Common myeloid progenitor, CD34-positive (primary cell): ENCODE measurements at places on chromosomes 7 and 10.

GRCh38 chr10:95693071-95693667, 558 bp downstream of the TCTN3 start:
- peak; percentile 23 for DNase-seq

- no peak for DNase-seq
Observed at GRCh38 chr10:111821871-111822270, 361.7 kb downstream of the GPAM start.

DNA sequence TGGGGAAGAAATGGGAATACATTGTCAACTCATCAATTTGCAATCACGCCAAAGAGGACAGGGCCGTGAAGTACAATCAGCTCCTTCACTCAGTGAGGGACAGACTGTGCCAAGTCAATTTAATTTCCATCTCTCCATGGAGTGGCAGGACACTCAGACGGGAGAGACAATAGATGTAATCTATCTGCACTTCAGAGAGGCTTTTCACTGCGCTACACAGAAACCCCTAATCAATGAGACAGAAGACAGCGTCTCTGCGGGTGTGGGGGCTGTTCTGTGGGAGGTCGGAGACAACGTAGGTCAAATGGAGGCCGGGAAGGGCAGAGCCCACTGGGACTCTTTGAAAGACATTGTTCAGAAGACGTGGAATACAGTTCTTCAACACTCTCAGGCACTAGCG, 541.0 kb upstream of the ADARB2 start:
- DNase-seq: no peak

- no peak for DNase-seq
Observed at GRCh38 chr7:1586827-1587705, 17.2 kb upstream of the PSMG3 start.

- DNase-seq: no peak
Observed at GRCh38 chr10:57952741-57953140, 315.0 kb downstream of the IPMK start.

- DNase-seq: no peak
Observed at GRCh38 chr7:106417273-106417902, 132.6 kb upstream of the NAMPT start.

DNA sequence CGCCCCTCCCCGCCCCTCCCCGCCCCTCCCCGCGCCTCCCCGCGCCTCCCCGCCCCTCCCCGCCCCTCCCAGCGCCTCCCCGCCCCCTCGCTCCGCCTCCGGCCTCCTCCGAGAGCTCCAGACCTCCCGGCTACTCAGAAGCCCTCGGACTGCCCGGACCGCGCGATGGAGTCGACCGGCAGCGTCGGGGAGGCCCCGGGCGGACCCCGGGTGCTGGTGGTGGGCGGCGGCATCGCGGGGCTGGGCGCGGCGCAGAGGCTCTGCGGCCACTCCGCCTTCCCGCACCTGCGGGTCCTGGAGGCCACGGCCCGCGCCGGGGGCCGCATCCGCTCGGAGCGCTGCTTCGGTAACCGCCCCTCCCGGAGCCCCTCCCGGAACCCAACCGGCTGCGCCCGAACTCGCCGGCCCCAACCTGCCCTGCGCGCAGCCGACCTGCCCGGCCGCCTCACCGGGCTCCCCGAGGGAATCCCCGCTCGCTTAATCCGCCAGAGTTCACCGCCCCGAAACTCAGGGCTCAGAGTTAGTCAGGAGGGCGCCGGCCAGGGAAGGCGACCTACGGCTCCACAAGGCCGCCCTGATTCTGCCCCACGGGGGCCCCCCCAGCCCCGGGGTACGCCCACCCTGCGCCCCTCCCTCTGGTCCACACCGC, at the start of gene PAOX:
TSS of gene PAOX (plus strand) at position 111 of the 649 bp plus-strand sequence. CDS start at position 166, 55 bp downstream.
- peak; percentile 53 for DNase-seq

DNA sequence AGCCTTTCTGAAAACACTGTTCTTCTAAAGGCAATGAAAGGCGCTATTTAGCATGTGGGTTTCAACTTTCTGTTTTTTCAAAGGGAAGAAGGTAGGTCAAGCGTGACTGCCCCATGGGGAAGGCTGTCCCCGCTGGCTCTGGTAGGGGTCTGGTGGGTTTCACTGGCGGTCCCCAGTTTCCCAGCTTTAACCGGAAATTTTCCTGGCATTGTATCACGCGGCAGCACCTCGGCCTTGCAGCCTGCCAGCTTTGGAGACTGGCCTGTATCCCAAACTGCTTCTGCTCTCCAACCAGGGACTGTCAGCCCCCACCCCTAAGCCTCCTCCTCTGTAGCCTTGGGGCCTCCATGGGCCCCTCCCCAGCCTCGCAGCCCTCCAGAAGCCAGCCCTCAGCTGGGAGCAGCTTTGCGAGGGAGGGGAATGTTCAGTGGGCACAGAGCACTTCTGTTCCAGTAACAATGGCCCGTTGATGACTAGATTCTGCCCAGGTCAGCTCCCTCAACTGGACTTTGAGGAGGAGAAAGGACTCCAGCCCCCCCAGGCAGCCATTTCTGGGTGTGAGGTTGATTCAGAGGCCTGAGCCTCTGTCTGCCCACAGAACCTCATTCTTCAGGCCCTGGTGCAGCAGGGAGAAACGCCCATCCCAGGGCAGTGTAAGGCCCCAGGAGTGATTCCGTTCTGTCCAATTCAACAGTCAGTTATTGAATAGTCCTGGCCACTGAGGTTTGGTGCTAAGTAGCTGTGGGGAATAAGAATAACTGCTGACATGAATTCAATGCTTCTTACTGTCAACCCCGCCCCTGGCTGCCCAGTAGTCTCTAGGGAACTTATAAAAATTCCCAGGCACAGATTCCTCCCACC, 17.1 kb downstream of the CHST3 start:
- DNase-seq: no peak

DNA sequence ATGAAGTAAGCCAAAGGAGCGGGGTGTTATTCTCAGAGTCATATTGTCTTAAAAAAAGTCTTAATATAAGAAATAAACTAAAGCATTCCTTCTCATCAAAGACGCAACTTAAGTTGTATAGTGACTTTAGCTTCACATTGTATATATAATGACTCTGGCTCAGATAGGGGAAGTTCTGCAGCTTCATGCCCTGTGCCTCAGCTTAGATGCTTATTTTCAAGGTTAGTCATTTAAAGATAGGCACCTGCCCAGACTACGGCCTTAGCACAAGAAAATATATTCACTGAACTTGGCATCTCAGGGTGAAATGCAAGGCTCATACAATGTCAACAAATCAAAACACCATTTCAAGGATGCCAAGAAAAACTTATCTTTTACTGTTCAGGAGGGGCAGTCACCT, 52.8 kb upstream of the DNAJB12 start:
- DNase-seq: no peak

GRCh38 chr10:31689233-31689632, 239.4 kb downstream of the ARHGAP12 start:
- DNase-seq: no peak

DNA sequence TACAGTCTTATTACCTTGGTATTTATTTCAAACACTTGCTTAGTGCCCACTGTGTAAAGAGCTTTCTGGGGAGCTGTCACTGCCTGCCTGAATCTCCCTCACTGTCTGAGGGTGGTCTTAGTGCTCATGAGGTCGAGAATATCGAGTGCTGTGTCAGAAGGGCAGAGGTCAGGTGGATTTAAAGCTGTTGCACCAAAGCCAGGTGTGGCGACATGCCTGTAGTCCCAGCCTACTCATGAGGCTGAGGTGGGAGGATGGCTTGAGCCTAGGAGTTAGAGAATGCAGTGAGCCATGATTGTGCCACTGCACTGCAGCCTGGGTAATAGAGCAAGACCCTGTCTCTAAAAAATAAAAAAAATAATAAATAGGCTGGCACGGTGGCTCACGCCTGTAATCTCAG, 20.9 kb downstream of the CCM2 start:
- no peak for DNase-seq

- no peak for DNase-seq
Observed at GRCh38 chr7:66779669-66780409, 39.3 kb downstream of the RABGEF1 start.

DNA sequence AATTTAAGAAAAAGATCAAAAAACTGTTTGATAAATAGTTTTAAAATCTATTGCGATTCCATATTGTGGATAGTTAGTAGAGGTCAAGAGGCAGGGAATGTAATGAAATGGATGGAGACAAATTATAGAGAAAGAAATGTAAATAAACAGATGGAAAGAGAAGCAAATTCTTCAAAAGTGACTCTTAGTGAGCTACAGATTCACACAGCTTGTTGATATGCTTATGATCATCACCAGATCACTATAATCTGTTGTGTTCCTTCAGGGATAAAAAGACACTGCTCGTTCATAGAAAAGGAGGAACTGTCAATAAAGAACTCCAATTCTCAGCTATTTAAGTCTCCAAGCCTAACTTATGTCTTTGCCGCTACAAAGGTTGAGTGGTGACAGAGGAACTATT, 251.4 kb upstream of the SEMA3C start:
- DNase-seq: no peak

- peak; percentile 60 for DNase-seq
Observed at GRCh38 chr10:70125918-70126552, 6.6 kb downstream of the AIFM2 start.

DNA sequence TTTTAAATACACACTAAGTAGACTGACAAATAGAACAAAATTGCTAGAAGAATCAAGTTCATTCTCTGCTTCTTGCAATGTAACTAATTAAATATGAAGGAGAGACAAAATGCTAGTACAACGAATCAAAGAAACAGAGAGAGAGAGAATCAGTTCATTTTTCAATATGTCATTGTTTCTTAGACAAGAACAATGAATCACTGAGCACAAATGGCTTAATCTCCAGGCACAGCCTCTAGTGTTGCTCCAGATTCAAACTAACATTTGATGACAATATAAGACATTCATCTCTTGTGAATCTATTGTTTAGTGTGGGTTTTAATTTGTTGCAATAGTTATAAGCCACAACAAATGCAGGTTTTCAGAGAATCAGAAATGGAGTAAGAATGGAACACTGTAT, 357.4 kb upstream of the TMEM229A start:
- no peak for DNase-seq

- DNase-seq: peak; percentile 75
Observed at GRCh38 chr7:8261711-8262695, at the start of gene ICA1. Gene ICA1 (minus strand): TSS chr7:8262167. CDS start chr7:8235926, 26,241 bp downstream.

GRCh38 chr7:152859781-152860191, 100.2 kb downstream of the ACTR3B start:
- peak; percentile 2 for DNase-seq

DNA sequence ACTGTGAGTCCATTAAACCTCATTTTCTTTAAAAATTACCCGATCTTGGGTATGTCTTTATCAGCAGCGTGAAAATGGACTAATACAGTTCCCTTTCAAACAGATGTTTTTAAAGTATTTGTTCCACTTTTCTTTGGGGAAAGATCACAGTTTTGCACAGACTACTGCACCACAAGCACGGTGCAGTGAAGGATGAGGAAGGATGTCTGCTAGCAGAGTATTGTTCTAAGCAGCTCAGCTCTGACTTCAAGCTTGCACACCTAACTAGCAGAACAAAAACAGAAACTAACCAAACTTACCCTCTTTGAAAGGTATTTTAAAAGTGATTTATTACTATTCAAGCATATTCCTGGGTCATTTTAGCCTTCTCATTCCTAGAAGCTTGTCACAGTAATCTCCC, 20.0 kb downstream of the THNSL1 start:
- DNase-seq: peak; percentile 54

DNA sequence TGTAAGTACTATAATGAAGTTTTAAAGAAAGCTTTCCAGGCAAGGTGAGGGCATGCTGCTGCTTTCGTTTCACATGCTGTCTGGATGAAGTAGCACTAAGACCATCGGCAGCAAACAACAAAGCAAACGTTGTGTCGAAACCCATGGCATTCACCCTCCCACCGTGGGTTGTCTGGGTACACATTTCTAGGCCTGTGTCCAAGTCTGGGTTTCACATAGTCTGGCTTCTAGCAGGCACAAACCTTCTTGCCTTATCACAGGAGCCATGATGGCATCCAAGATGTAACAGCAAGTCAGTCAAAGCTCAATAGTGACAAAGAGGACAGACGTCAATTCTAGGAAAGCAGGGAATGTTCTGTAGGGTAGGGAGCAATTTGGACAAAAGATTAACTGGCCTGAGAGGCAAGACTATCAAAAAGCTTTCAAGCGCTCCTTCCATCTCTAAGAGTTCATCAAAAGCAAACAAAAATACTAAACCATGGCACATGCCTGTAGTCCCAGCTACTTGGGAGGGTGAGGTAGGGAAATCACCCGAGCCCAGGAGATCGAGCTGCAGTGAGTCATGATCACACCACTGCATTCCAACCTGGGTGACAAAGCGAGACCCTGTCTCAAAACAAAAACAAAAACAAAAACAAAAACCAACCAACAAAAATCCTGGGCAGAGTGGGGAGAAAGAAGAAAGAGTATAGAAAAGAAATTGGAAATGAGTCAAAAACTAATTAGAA, 42.7 kb downstream of the PAXIP1 start:
- DNase-seq: no peak

- no peak for DNase-seq
Observed at GRCh38 chr10:110300486-110300986, 4.2 kb downstream of the SMNDC1 start.

GRCh38 chr10:16570731-16571130, 49.1 kb upstream of the C1QL3 start:
- DNase-seq: no peak

GRCh38 chr10:21526860-21527597, 1.5 kb upstream of the SKIDA1 start:
- DNase-seq: peak; percentile 60

GRCh38 chr10:30186371-30186875, 127.0 kb upstream of the JCAD start:
- peak; percentile 36 for DNase-seq
